DMS153 (cell line): ENCODE measurements at places on chromosomes 7 and 10.

DNA sequence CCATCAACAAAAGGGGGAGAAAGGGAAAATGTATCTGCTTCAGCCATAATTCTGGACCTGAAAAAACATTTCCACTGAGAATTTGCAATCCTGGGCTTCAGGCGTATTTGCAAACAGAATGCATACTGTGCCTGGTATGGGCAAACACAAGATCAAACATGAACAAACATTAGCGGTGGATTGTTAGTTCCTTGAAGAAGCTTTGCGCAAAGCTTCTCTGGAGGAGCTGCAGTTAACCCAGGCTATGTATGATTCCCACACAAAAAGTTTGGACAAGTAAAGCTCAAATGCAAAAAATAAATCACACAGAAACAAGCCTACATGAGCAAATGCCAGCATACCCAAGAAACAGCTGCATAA is 20.4 kb upstream of the HILPDA start:
- no peak for DNase-seq

- no peak for DNase-seq
These were observed 29.9 kb downstream of the EN2 start for GRCh38 chr7:155487509-155488482.

DNA sequence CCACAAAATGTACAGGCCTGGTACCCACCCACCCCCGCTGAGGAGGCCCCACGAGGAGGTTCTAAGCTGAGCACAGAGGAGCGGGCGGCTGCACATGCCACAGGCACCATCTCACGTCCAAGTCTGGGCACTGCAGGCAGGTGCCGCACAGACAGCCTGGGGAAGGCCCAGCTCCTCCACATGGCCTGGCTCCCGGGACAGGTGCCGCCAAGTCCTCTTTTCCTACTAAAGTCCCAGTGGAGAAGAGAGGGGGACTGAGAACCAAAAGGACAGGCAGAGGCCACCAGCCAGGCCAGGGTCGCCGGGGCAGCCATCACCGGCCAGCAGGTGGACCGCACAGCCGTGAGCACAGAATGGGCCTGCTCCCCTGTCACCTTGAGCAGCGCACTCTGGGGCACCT is 91.1 kb downstream of the MAD1L1 start:
- DNase-seq: no peak

DNA sequence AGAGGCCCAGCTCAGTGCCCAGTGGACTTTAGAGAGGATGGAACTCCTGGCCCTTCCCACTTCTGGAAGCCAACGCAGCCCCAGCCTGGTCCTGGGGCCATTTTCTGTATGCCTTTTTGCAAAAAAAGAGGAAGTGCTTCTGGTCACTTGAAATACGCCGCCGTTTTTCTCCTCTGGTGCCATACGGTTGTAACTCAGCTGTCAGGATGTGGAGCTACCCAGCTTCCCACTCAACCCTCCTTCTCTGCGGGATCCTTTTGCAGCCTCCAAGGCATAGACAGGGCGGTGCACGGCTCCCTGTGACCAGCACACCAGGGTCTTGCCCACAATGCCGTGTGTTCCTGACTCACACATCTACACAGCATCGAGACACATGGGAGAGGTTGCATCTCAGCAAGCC is 369.6 kb downstream of the TCERG1L start:
- no peak for DNase-seq

GRCh38 chr10:91864099-91864498 is 45.2 kb downstream of the FGFBP3 start:
- no peak for DNase-seq

GRCh38 chr7:149310113-149310836 is 48.3 kb downstream of the ZNF783 start:
- peak; percentile 3 for DNase-seq

GRCh38 chr10:110893559-110894179 is 21.9 kb downstream of the PDCD4 start:
- DNase-seq: peak; percentile 27

DNA sequence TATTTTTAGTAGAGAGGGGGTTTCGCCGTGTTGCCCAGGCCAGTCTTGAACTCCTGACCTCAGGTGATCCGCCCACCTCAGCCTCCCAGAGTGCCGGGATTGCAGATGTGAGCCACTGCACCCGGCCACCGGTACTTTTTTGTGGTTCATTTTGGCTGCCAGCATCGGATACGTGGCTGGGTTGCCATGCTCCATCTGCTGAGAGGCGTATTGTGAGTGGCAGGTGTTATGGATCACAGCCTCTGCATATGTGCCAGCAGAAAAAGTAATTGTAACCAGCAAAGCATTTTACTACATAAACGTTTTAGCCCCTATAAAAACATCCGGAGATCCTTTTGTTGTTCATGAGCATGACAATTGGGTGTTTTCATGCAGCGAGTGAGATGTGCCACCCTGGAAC is 7.1 kb downstream of the FOXK1 start:
- DNase-seq: no peak
